Suppressor macrophage treated with lipopolysaccharide for 4 hours (primary cell): ENCODE measurements at places on chromosomes 13 and 19.

DNA sequence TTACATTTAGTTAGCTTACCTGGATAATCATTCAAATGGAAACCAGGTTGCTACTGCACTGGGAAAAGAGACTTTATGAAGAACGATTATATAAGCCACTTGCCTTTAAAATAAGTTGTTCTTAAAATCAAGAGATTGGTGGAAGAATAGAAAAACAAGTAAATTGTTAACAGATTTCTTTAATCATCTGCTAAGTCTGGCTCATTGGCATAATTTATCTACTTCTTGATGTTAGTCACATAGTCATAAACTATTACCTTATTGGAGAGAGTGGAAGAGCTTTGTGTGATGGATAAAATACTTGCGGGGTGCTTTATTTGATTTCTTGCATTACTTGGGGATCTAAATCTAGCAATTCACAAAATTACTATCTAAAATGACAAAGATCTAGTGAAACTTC lies 6.8 kb downstream of the LSM14A start:
- DNase-seq, result no peak

- no peak for DNase-seq
Observed at GRCh38 chr13:21949818-21950429, 279.1 kb downstream of the FGF9 start.

DNA sequence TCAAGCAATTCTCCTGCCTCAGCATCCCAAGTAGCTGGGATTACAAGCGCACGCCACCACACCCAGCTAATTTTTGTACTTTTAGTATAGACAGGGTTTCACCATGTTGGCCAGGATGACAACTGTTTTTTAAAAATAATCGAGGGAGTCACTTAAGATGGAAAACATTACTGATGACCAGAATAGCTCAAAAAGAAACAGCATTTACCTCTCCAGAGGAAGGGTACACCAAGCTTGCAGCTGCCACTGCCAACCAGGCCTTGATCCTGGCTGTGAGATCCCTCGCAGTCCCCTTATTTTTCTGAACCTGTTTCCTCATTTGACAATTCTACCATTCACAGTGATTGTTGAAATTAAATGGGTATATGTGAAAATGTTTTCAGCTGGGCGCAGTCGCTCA lies 14.5 kb downstream of the PDCD5 start:
- DNase-seq, result no peak

DNA sequence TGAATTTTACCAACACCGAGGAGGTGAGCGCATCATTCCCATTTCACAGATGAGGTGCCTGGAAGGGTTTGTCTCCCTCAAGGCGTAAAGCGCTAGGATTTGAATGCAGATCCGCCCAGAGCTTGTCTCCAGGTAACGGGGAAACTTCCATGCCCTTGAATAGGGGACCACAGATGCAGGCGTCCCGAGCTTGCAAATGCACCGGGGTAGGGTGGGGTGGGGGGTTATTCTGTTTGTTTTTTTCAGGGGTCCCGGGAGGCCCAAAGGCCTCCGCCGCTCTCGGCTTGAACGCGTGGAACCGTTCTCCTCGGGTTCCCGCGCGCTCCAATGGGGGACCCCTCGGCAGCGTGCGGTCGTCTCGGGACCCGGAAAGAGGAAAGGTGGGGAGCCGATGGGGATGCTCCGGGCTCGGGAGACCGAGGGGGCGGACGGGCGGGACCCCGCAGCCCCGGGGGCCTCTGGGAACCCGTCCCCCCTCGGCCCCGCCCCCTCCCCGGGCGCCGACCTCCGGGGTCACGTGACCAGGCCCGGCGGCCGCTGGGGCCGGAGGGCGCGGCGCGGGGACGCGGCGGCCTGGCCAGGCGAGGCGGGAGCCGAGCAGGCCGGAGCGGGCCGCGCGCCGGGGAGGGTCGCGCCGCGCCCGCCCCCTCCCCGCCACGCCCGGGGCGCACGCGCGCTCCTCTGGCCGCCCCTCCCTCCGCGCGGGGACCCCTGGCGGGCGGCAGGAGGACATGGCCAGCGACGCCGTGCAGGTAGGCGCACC lies at the start of gene PKN1:
Gene PKN1 (plus strand): TSS at position 516 of the 763 bp plus-strand sequence. CDS start 216 bp downstream, at position 732.
- peak; percentile 61 for DNase-seq

GRCh38 chr19:42577016-42577415 lies 17.7 kb downstream of the CEACAM8 start:
- peak; percentile 63 for DNase-seq
